NCI-H460 (cell line): ENCODE measurements at places on chromosomes 1 and 21. TPM values are rescaled to one million over a fixed set of nuclear protein-coding genes. Genes with fewer than 3 reads are reported as not detected.

NUAK2 gene
- 5.4 and 6.7 TPM in 2 replicates for total RNA-seq

SLX9 gene
- total RNA-seq, result 37.3 and 41.4 TPM in 2 replicates

FMN2 gene
- total RNA-seq, result 6.4 and 7.5 TPM in 2 replicates

ANKRD13C gene
- total RNA-seq, result 27.9 and 28.4 TPM in 2 replicates

NIBAN1 gene
- total RNA-seq, result 154 and 171 TPM in 2 replicates

SLC30A10 gene
- total RNA-seq, result not detected in 2 replicates

PTTG1IP gene
- 139 and 145 TPM in 2 replicates for total RNA-seq

MRAP gene
- total RNA-seq, result not detected in 2 replicates

TIAM1 gene
- total RNA-seq, result 1.1 and 2.7 TPM in 2 replicates

TDRKH gene
- total RNA-seq, result 7.1 and 10.9 TPM in 2 replicates

CSMD2 gene
- total RNA-seq, result not detected in 2 replicates

GJA9 gene
- not detected in 2 replicates for total RNA-seq

SH2D2A gene
- total RNA-seq, result 135 TPM in 2 replicates

INAVA gene
- 0.10 and 1.2 TPM in 2 replicates for total RNA-seq

LDLRAD2 gene
- total RNA-seq, result not detected in 2 replicates

TP73 gene
- 0.07 and 0.17 TPM in 2 replicates for total RNA-seq

PODN gene
- total RNA-seq, result not detected in 2 replicates

KLF17 gene
- not detected in 2 replicates for total RNA-seq

GNAT2 gene
- total RNA-seq, result not detected in 2 replicates

ADORA3 gene
- not detected in 2 replicates for total RNA-seq

LYPD8 gene
- total RNA-seq, result not detected in 2 replicates

ZMYND12 gene
- total RNA-seq, result 0.29 and 0.32 TPM in 2 replicates

SPRR2G gene
- not detected in 2 replicates for total RNA-seq

HPCAL4 gene
- total RNA-seq, result 0.02 TPM in 1 of 2 replicates, not detected in the other

HORMAD1 gene
- 10.2 and 14.6 TPM in 2 replicates for total RNA-seq

KRTAP7-1 gene
- total RNA-seq, result not detected in 2 replicates

PRDM16 gene
- 0.29 and 2.2 TPM in 2 replicates for total RNA-seq

TNFRSF18 gene
- total RNA-seq, result not detected in 2 replicates

CRYBG2 gene
- 0.20 TPM in 1 of 2 replicates, not detected in the other for total RNA-seq

COL11A1 gene
- total RNA-seq, result not detected in 2 replicates

CELA3A gene
- total RNA-seq, result not detected in 2 replicates

OR10T2 gene
- total RNA-seq, result not detected in 2 replicates

SIK1 gene
- 14.8 and 23.2 TPM in 2 replicates for total RNA-seq

TCHH gene
- total RNA-seq, result 0.02 and 0.03 TPM in 2 replicates

HHAT gene
- total RNA-seq, result 3.6 and 4.4 TPM in 2 replicates

C2CD4D gene
- not detected in 2 replicates for total RNA-seq
